ENCODE measurements at places on chromosomes 2 and 18.
A peak's percentile ranks its signal among the peaks of the same experiment; 100 is the strongest.

- no peaks in the 10 kb centered on the region for H3K4me1 ChIP-seq
- no peak overlapping the region for H3K4me3 ChIP-seq
- peaks cover 4% of the 10 kb centered on the region for H3K36me3 ChIP-seq
- DNase-seq: no peak
- no peak overlapping the region for H3K27ac ChIP-seq
- peaks cover 42% of the 10 kb centered on the region for H3K27me3 ChIP-seq
Measured at GRCh38 chr2:2164326-2164917, 166.7 kb downstream of the MYT1L start.

DNA sequence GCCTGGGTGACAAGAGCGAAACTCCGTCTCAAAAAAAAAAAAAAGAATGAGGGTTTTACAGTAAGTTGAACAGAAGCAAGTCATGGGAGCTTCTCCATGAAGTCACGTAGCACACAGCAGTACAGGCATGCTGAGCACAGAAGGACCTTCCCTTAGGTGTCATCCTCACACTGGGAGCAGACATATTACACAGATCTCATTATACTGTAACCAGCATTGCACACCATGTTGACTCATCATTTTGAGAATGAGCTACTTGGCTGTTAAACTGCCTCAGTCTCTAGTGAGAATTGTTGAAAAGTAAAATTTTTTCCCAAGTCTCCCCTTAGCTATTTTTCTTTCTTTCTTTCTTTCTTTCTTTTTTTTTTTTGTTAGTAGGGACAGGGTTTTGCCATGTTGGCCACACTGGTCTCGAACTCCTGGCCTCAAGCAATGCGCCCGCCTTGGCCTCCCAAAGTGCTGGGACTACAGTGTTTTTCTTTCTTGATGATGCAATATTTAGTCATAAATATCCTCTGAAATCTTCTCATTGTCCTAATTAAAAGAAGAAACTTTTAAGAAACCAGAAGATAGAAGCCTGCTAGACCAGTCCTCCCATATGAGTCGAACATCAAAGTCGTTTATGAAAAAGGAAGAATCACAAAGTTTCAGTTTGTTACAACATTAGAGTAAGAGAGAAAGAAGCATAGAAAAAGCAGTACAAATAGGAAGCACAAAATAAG is 37.9 kb upstream of the PPP1CB start:
- no peak overlapping the region for H3K4me3 ChIP-seq
- no peaks in the 10 kb centered on the region for H3K27me3 ChIP-seq
- H3K4me1 ChIP-seq: peaks cover 31% of the 10 kb centered on the region
- no peak overlapping the region for H3K27ac ChIP-seq
- DNase-seq: peak; percentile 48

- no peaks in the 10 kb centered on the region for H3K36me3 ChIP-seq
- H3K27me3 ChIP-seq: no peaks in the 10 kb centered on the region
- no peak for DNase-seq
- H3K27ac ChIP-seq: peak overlapping the region; percentile 86
- H3K4me1 ChIP-seq: peaks cover 28% of the 10 kb centered on the region
Measured at GRCh38 chr2:150165988-150166312, 321.5 kb downstream of the RND3 start.

GRCh38 chr18:79379251-79379905 is 16.4 kb upstream of the NFATC1 start:
- no peaks in the 10 kb centered on the region for H3K27me3 ChIP-seq
- DNase-seq: no peak
- no peak overlapping the region for H3K4me3 ChIP-seq
- no peaks in the 10 kb centered on the region for H3K4me1 ChIP-seq
- H3K27ac ChIP-seq: no peak overlapping the region

DNA sequence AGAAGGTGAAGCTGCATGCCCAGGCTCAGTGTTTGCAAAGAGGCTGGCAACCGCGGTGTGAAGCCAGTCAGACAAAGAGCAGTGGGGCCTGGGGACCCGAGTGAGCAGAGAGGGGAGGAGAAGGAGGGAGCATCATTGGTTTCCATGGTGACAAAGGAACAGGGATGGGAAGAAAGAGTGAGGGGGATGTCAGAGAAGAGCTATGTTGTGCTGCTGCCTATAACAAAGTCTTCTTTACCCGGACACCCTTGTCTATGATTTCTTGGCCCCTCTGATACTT is 14.5 kb downstream of the TMEM247 start:
- peaks cover 12% of the 10 kb centered on the region for H3K4me1 ChIP-seq
- no peak overlapping the region for H3K4me3 ChIP-seq
- no peaks in the 10 kb centered on the region for H3K27me3 ChIP-seq
- peak overlapping the region; percentile 85 for H3K27ac ChIP-seq
- no peaks in the 10 kb centered on the region for H3K36me3 ChIP-seq
- no peak for DNase-seq

DNA sequence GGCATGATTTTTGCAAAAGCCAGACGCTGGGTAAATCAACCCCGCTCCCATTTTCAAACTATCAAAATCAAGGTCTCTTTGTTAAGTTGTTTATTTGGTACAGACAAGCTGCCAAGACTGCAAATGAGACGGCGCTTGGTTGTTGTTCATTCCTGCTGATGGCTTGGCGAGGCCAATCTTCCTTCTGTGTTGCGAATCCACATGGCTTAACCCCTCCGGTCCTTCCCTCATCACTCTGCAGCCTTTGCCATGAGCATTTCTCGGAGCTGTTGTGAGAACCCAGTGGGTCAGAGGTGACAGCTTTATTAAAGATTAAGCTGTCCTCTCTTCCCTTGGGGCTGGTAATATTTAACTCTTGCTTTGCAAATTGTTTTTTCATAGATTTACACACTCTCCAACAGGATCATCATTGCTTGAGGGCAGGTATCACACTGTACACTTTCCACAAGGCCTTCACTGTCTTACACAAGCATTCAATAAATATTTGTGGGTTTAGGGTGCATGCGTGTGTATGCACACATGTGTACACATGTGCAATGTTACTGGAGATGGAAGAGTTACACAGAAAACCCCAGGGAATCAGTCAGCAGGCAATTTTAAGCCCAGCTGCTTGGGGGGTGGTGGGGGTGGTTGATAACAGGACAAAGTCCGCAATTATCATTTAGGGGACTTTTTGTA is 27.8 kb upstream of the KCNF1 start:
- H3K4me1 ChIP-seq: no peaks in the 10 kb centered on the region
- H3K27me3 ChIP-seq: peaks cover 32% of the 10 kb centered on the region
- no peak overlapping the region for H3K4me3 ChIP-seq
- no peak overlapping the region for H3K27ac ChIP-seq

GRCh38 chr18:35123811-35124210 is 82.6 kb downstream of the MAPRE2 start:
- H3K36me3 ChIP-seq: peaks cover 11% of the 10 kb centered on the region
- DNase-seq: no peak
- H3K27ac ChIP-seq: no peak overlapping the region

DNA sequence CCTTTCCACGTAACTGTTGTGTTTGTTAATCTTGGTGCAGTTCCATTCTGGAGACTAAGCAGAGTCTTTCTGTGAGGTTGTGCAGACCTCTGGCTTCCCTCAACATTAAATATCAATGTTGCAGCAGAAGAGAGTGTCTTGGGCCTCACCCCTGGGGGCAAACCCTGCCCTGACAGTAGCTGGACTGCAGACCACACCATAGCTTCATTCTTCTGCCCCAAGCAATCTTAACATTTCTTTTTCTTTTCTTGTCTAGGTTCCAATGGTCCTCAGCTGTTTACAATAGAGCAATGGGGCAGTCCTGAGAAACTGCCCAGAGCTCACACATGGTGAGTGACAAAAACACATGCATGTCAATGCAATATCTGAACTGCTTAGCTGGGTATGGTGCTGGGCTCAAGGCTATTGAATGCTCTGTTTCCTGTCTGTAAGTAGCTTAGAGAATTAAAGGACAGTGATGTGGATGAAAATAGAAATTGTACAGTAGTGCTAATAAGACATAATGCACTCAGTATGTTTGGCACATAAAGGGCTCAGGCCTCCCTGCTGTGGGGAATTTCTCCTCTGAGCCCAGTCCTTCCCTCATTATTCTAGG is 237.6 kb downstream of the ALPK2 start:
- H3K36me3 ChIP-seq: peaks cover 93% of the 10 kb centered on the region
- DNase-seq: no peak
- no peaks in the 10 kb centered on the region for H3K27me3 ChIP-seq

GRCh38 chr2:204608237-204608939 is 63.1 kb downstream of the PARD3B start:
- no peak overlapping the region for H3K4me3 ChIP-seq
- no peak for DNase-seq
- H3K27ac ChIP-seq: peak overlapping the region; percentile 36
- H3K36me3 ChIP-seq: no peaks in the 10 kb centered on the region
- peaks cover 6% of the 10 kb centered on the region for H3K4me1 ChIP-seq

DNA sequence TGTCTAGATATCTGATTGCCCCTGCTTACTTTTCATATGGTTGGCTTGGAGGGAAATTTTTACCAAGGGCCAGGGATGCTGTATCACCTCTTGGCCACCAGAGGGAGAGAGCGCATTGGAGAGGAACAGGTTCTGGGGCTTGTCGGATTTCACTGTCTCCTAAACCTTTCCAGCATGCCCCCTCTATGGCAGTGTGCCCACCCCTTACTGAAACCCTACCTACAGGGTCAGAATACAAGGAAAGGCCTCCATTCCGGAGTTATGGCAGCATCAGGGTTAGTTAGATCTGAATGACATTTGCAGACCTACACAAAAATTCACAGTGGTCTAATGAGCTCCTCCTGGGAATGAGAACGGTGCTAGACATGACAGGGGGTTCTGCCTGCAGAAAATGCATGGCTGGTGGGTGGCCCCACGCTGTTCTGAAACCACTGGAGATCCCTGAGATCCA is 5.8 kb downstream of the SLC14A2 start:
- peak; percentile 53 for DNase-seq
- H3K27me3 ChIP-seq: peaks cover 15% of the 10 kb centered on the region
- H3K36me3 ChIP-seq: no peaks in the 10 kb centered on the region
- peaks cover 12% of the 10 kb centered on the region for H3K4me1 ChIP-seq
- no peak overlapping the region for H3K4me3 ChIP-seq

DNA sequence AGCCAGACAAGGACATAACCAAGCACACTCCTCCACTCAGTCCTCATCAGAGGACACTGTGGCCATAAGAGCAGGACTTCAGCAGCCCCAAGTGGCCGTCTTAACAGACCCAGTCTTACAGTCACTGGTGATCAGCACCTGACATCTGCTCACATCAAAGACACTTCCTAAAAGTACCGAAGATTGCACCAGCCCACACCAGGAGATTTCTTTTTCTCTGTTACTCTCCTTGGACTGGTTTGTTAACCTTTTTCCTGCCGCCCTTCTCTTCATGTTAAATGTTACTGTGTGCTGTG is 44.1 kb downstream of the MRPS5 start:
- peak overlapping the region; percentile 53 for H3K4me3 ChIP-seq
- peaks cover 4% of the 10 kb centered on the region for H3K36me3 ChIP-seq
- H3K27ac ChIP-seq: no peak overlapping the region
- no peak for DNase-seq

- H3K27ac ChIP-seq: no peak overlapping the region
- no peaks in the 10 kb centered on the region for H3K27me3 ChIP-seq
- no peak overlapping the region for H3K4me3 ChIP-seq
- peaks cover 4% of the 10 kb centered on the region for H3K4me1 ChIP-seq
Measured at GRCh38 chr2:30565851-30566358, 118.9 kb downstream of the LCLAT1 start.

DNA sequence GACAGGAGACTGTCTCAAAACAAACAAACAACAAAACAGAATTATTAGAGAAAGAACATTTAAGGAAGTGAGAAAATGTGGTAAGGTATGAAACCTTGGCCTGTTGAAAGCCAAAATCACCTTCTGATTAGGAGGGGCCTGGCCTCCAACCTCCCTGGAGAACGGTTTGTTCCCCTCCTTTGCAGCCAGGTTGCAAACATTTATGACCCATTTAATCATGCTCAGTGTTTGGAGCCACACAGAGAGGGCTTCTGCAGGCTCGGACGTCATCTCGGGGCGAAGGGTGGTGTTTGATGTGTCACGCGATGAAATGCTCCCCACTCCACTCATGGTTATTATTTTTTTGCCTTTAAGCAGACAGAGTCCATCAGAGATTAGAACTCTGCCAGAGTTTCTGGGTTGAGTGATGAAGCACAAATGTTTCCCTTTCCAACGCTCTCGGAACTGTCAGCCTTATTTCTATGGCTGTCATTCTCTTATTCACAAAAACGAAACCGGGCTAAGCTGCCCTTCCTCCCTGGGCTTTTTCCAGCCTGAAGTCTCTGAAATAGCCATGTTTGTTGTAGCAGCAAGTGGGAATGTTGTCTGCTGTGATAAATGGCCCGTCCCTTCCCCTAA is 33.6 kb upstream of the ROCK2 start:
- no peak for DNase-seq
- H3K27ac ChIP-seq: no peak overlapping the region
- no peaks in the 10 kb centered on the region for H3K27me3 ChIP-seq
- peaks cover 28% of the 10 kb centered on the region for H3K4me1 ChIP-seq
- H3K4me3 ChIP-seq: no peak overlapping the region
